HCT116 (cell line): ENCODE measurements at places on chromosomes 2 and 18. TPM values are rescaled to one million over a fixed set of nuclear protein-coding genes. Genes with fewer than 3 reads are reported as not detected.

Gene PRKAG3
- total RNA-seq, result not detected

Gene EMILIN2
- 23.4 TPM for total RNA-seq

Gene NEURL3
- total RNA-seq, result not detected

Gene SLC38A11
- total RNA-seq, result not detected

Gene ANKRD29
- total RNA-seq, result 8.8 TPM

Gene IFIH1
- total RNA-seq, result 7.0 TPM

Gene TDRD15
- total RNA-seq, result not detected

Gene COL4A3
- 4.9 TPM for total RNA-seq

GRCh38 chr2:128665113-128665512 is 346.4 kb upstream of the HS6ST1 start:
- H3K36me3 ChIP-seq, result no peaks in the 10 kb centered on the region
- no peaks in the 10 kb centered on the region for H3K4me1 ChIP-seq
- H3K27ac ChIP-seq, result no peak overlapping the region

GRCh38 chr2:133840761-133841160 is 272.5 kb upstream of the NCKAP5 start:
- H3K4me1 ChIP-seq, result peaks cover 4% of the 10 kb centered on the region; the same call in 1 of the 2 replicates
- no peaks in the 10 kb centered on the region for H3K36me3 ChIP-seq
- no peaks in the 10 kb centered on the region; the same call in 1 of the 2 replicates for H3K27me3 ChIP-seq
- H3K4me3 ChIP-seq, result no peak overlapping the region

DNA sequence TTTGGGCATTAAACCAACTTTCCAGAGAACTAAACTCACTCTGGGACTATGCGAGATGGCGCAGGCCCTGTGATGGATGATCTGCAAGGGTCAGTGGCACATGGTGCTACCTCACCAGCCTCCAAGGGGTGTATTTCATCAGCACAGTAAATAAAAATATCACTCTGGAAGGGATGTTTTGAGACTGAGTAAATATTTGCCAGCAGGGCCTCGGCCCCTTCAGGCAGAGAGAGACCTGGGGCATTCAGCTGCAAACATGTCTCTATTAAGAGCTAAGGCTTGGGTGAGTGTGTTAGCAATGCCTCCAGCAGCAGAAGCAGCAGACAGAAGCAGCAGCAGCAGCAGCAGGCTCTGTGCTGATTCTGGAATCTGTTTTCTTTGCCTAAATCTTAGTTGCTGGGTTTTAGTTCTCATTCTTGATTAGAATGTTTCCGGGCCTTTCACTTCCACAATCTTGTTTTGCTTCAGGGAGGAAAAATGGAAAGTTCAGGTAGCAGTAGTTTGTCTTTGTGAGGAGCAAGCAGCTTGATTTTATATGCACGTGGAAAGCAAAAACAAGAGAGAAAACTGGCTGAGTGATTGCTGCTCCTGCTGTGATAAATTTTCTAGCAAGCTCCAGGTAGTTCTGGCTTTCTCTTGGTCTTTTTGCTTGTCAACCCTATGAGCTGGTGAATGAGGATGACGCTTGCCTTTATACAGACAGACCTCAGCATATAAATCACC is 18.6 kb downstream of the ADCYAP1 start:
- DNase-seq, result no peak
- no peaks in the 10 kb centered on the region for H3K36me3 ChIP-seq
- H3K4me1 ChIP-seq, result no peaks in the 10 kb centered on the region

- no peak overlapping the region for H3K4me3 ChIP-seq
- H3K27me3 ChIP-seq, result no peaks in the 10 kb centered on the region
- H3K27ac ChIP-seq, result no peak overlapping the region
- no peaks in the 10 kb centered on the region for H3K4me1 ChIP-seq
- no peak for DNase-seq
These were observed 215.2 kb upstream of the CRIM1 start for GRCh38 chr2:36140391-36140790.

DNA sequence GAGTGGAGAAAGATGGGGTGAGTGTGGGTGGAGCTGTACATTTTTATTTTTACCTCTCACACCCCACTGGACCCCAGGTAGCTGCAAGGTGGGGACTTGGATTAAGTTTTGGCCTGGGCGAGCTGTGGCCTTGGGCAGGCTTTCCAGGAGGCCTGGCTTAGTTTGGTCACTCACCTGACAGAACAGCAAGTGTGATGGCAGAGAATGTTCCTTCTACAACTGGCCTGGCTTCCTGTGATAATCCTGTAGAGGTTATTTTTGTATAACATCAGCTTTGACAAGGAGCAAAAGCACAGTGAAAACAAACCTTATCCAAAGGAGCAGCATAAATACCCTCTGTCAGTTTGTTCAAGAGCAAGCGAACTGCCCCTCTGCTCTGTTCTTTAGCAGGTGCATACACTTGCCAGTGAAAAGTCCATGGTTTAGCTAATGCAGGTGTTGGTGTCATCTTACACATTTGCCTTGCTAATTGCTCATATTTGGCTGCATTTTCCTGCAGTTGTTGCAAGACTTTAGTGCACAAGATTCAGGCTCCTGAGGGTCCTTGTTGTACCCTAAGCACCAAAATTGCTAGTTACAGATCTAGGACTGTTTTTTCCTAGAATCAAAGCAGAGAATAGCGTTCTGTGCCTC is 6.3 kb downstream of the THNSL2 start:
- no peak for DNase-seq
- H3K27me3 ChIP-seq, result 0 out of 2 replicates have a peak, but pooled peaks cover under 1% of the 10 kb centered on the region
- H3K4me1 ChIP-seq, result no peaks in the 10 kb centered on the region
- no peaks in the 10 kb centered on the region for H3K36me3 ChIP-seq
- no peak overlapping the region for H3K27ac ChIP-seq
- H3K4me3 ChIP-seq, result no peak overlapping the region

DNA sequence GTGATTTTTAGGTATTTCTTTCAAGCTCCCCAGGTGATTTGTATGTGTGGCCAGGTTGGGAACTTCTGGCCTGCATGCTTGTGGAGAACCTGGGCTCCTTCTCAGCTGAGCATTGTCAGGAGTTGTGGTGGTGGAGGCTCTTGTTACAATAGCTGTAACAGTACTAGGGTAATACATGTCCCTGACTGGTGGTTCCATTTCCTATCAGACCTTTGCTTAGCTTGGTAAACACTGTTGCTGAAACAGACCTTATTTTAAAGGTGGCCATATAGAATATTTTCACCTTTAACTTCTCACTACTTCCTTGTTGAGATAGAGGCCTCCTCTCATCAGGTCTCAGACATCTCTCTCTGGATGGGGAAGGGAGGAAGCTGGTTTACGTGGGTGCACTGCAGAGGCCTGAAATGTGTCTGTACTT is 79.2 kb downstream of the SETBP1 start:
- no peak overlapping the region for H3K4me3 ChIP-seq
- no peaks in the 10 kb centered on the region for H3K36me3 ChIP-seq
- no peaks in the 10 kb centered on the region for H3K27me3 ChIP-seq
- H3K27ac ChIP-seq, result no peak overlapping the region
- DNase-seq, result no peak
- H3K4me1 ChIP-seq, result no peaks in the 10 kb centered on the region

DNA sequence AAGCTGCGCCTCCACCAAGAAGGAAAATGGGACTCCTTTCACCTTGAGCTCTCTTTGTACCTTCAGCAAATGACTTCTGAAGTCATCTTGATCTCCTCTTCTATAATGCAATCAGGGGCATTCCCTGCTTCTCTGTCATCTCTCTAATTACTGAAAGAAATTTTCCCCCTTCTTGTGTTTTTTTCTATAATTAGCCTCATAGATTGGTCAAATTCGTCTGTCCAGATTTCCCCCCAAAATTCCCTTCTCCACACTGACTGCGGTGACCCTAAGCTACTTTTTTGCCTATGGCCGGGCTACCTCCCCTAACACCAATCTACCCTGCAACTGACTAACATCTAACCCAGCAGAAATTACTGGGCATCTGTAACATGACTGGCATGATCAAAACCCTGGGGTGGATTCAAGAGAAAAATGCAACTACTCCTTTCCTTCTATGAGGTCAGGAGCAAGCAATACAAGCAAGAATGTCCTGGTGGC is 168.6 kb downstream of the BCL2 start:
- no peaks in the 10 kb centered on the region for H3K36me3 ChIP-seq
- H3K27me3 ChIP-seq, result 0 out of 2 replicates have a peak, but pooled peaks cover 16% of the 10 kb centered on the region
- H3K4me1 ChIP-seq, result peaks cover 11% of the 10 kb centered on the region
- DNase-seq, result no peak
- no peak overlapping the region for H3K4me3 ChIP-seq

DNA sequence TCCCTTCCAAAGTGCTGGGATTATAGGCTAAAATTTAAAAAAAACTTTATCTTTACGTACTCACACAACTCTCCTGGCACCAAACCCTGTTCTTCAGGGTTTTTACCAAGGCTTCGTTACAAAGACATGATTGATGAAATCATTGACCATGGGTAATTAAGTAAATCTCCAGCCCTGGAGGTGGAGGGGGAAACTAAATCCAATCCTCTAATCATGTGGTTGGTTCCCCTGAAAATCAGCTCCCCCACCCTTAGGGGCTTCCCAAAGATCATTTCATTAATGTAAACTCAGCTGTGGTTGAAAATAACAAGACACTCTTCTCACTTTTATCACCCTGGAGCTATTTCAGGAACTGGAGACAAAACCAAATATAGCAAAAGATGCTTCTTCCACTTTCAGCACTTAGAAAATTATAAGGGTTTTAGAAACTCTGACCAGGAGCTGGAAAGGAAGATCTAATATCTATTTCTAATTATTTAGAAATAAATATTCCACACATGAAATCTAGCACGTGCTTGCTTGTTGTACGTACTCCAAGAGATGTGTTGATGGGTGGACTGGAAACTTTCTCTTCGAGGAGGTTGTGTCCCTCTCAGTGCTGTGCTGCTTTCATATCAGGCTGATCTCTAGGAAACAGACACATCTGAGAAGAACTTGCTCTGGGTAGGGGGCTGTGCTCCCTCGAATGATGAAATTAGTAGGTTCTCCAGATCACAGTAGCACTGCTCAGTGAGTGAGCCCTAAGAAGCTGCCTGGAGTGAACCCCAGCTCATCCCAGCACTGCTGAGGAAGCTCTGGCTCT is 67.2 kb downstream of the SMAD4 start:
- no peak overlapping the region for H3K4me3 ChIP-seq
- no peaks in the 10 kb centered on the region for H3K36me3 ChIP-seq
- H3K27me3 ChIP-seq, result no peaks in the 10 kb centered on the region

DNA sequence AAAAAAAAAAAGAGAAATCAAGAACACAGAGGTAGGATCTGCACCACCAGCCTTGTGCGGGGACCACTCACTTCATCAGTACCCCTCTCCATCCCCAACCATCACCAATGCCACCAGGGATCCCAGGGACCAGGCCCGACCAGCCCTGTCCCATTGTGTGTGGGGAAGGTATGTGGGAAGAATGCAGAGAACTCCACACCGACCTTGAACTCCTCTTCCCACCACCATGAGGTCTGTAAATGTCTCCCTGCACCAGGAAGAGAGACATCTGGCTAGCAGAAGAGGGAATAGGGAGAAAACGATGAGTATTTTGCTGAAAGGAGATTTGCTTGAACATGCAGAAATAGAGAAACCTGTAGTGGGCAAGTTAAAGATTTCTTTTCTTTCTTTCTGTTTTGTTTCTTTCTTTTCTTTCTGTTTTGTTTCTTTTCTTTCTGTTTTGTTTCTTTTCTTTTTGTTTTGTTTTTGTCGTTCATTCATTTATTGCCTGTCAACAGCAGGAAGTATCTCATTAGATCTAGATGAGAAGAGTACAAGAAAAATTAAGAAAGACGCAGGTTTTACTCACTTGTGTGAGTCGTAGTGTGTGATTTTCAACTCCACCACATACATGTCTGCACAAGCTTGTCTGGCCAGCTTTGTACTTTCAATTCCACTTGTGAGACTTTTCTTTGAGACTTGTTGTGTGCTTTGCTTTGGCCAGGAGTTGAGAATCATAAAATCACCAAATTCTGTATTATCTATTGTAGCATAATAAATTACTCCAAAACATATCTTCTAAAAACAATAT is 179.8 kb upstream of the HAAO start:
- DNase-seq, result no peak
- H3K27me3 ChIP-seq, result no peaks in the 10 kb centered on the region
- no peaks in the 10 kb centered on the region for H3K36me3 ChIP-seq
- H3K27ac ChIP-seq, result no peak overlapping the region
- H3K4me3 ChIP-seq, result no peak overlapping the region

GRCh38 chr18:61502472-61502871 is 169.2 kb downstream of the CDH20 start:
- no peak overlapping the region for H3K27ac ChIP-seq
- DNase-seq, result peak; percentile 35
- H3K4me1 ChIP-seq, result no peaks in the 10 kb centered on the region
- no peak overlapping the region for H3K4me3 ChIP-seq

- H3K4me1 ChIP-seq, result no peaks in the 10 kb centered on the region
- no peak overlapping the region for H3K27ac ChIP-seq
- no peaks in the 10 kb centered on the region for H3K27me3 ChIP-seq
- DNase-seq, result no peak
- H3K4me3 ChIP-seq, result no peak overlapping the region
These were observed 21.2 kb downstream of the SPP2 start for GRCh38 chr2:234071664-234072063.

DNA sequence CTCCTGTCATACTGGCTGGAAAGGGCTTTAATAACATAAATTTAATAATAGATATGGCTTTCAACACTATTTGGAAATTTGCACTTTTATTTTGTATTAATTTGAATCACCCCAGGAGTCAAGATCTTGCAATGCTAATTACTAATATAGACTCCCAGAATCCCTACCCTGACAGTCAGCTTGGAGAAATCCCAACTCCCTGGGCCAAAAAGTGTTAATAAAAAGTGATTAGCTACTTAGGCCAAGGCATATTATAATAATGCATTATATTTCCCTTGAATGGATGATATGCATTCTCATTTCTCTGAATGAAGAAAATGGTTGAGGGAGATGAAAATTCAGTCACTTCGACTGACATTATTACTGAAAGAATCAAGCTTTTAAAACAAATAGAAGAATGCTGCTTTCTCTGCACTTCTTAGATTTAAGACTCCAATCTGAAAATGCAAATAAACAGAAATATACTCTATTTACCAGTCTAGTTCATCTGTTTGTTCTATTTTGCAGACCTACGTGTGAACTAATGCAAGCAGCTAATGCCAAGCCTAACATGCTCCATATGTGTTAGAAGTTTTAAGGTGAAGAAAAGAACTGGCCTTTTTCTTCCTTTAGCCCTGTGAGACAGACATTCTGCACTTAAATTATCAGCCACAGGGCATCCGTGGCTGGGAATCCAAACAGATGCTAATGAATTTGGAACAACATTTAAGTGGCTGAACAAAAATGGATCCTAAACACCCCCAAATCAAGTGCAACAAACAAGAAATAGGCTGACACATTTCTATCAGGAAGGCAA is 33.9 kb upstream of the INSIG2 start:
- no peak overlapping the region for H3K27ac ChIP-seq
- no peak overlapping the region for H3K4me3 ChIP-seq
- no peaks in the 10 kb centered on the region for H3K36me3 ChIP-seq
- no peak for DNase-seq
- no peaks in the 10 kb centered on the region for H3K27me3 ChIP-seq
